ENCODE measurements at places on chromosomes 12 and 14.

DNA sequence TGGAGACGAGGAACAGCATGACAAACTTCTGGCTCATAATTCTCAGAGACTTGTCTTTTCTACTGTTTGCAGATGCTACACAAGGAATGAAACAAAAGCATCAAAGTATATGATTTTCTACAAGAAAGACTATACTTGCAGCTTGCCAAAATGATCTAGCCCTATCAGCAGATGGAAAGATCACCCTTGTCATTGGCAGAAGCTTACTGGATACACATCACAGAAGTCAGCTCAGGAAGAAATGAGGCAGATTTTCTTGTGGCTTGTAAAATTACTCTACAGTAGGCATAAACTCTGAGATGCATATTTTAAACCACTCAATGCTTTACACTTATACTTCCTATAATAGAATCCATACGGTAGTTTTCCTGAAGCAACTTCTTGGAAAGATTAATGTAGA lies 20.6 kb downstream of the E2F7 start:
- no peak for DNase-seq

DNA sequence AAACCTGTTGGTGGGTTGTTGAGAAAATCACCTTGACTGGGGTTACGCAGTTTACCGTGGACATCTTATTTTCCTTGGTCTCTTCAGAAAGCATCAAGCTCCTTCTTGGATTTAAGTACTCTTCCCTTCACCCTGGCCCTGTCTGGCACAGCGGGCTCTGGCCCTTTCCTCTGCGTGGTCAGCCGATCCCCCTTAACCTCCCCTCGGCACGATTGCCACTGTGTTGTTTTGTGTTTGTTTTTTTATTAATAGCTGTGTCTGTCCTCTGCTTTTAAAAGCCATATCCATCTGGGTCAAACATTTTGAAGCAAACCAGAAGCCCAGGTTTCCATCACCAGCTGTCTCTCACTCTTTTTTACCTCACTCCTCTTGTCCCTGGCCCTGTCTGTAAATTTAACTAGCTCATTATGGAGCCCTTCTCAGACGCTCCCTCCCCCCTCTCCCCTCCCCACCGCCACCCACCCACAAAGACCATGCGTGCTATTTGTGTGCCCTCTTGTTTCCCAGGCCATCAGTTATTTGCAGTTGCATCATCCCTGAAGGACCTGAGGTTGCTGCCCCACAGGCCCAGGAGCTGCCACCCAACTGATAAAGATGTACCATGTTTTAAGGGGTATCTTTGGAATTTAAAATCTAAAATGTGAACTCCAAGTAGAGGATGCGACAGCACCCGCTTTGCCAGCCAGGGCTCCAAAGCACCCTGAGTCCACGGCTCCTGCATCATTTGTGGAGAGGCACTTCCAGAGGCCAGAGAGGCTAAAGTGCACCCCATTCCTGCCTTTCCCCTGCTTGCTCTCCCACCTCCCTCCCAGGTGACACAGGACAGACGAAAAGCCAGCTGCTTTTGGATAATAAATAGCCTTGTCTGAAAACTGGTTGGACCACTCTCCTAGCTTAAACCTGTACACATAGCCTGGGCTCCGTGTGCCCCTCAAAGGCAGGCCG lies 3.9 kb downstream of the BCL11B start:
- no peak for DNase-seq

DNA sequence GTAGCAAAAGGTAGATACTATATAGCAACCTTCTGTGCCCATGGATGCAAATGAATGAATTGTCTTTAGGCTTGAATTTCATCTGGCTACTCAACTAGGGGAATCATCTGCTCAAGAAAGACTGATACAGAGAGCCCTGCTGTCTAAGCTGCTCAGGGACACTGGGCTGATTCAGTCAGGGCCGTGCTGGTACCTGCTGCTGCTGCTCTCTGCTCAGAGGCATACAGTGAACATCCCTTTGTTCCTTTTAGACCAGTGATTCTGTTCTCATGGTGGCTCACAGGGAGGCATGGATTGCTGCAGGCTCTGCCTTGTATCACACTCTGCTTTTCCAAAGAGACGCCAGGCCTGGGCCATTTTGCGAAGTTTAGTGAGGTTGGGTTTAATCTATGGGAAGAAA lies 14.1 kb downstream of the EIF2B2 start:
- no peak for DNase-seq

GRCh38 chr14:76056128-76056527 lies 70.6 kb downstream of the IFT43 start:
- no peak for DNase-seq

GRCh38 chr12:27974735-27975221 lies 2.2 kb upstream of the PTHLH start:
- no peak for DNase-seq

- no peak for DNase-seq
Measured at GRCh38 chr14:64119500-64119899, 174.7 kb downstream of the ESR2 start.

- DNase-seq = no peak
Measured at GRCh38 chr12:27747111-27747820, 32.8 kb upstream of the KLHL42 start.

DNA sequence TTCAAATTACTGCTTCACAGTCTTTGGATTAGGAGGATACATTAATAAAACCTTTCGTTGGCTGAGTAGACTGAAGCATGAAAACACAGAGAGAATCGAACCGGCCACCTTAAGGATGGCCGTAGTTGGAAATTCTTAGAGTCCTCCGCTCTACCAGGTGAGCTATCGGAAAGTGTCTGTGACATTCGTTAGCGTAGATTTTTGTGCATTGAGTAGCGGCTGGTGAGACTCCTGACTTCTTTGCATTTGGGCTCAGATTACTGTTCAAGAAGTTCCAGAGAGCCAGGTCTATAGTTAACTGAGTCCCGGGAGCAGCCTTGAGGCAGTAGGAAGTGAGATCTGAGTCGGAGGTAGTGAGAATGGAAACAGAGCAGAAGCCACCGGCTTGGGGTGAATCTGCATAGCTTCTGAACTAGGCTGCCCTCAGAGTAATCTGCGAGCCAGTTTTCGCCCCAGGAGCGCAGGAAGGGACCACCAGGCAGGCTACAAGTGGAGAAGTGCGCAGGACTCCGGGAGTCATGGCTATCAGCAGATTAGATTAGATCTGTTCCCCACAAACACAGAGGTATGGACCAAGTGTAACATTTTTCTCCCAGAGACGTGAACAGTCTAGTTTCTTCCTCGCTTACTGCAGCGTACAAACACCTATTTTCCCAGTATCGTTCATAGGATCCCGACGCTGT lies 11.0 kb downstream of the OR6S1 start:
- DNase-seq = no peak

DNA sequence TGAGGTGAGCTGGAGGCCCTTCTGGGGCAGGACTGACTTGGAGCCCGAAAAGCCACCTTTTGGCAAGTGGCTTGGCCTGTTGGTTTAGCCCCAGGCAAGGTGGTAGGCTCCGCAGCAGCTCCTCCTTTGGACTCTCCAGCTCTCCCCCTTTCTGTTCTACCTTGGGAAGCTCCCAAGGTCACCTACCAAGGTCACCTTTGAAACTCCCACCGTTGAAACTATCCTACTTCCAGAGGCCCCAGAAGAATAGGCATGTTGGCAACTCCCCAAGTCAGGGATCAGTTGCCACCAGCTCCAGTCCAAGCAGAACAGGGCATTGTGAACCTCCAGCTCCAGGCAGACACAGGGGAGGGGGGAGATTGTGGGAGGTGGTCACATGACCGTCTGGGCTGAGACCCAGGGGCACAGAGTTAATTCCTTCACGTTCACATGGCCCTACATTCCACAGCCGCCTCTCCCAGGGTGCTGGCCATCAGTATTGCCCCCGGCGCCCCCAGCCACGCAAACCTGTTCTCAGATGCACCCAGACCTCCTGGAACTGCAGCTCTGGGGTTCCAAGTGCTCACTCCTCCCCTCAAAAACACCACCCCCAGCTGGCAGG lies 14.4 kb downstream of the IRF2BPL start:
- DNase-seq = no peak

Data from T-helper 17 cell (primary cell).